Frontal cortex (tissue), 4 donors: ENCODE measurements at places on chromosomes 6 and 20.

DNA sequence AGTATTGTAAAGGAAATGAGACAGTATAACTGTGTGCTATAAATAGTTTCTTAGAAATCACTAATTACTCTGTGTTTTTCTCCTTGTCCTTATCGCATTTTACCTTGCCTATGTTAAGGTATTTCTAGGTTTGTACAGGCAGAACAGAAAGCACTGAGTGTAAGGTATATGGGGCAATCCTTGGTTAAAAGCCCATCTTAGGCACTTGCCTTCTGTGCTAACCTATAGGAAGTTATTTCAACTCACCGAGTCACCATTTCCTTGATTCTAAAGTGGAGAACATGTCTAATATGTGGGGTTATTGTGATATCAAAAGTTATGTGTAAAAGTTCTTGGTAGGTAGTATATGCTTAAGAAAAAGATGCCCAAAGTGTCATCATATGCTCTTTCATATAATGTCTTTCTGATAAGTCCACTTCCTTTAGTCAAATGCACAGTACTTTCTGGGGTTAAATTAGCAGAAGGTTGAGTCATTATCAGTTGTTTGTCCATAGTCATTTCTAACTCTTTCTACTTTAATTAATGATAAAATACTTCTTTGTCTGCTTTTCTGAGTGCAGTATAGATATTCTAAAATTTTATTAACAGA, 276.4 kb downstream of the UTRN start:
- no peak for DNase-seq

DNA sequence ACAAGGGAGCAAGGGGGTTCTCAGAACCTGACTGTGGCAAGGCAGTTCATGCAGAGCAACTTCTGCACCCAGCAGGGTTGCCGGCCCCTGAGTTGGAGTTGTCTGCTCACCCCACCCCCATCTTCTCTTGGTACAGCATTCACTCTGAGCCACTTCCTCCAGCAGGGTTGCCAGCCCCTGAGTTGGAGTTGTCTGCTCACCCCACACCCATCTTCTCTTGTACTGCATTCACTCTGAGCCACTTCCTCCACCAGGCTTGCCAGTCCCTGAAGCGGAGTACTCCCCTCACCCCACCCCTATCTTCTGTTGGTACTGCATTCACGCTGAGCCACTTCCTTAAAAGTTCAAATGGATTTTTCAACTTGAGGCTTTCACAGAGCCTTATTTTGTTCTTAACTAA, 79.7 kb upstream of the SYNDIG1 start:
- no peak for DNase-seq

GRCh38 chr6:136860043-136860442, 37.7 kb downstream of the PEX7 start:
- DNase-seq = no peak

- DNase-seq = no peak
These were observed 117.5 kb upstream of the CEP85L start for GRCh38 chr6:118768904-118769325.

DNA sequence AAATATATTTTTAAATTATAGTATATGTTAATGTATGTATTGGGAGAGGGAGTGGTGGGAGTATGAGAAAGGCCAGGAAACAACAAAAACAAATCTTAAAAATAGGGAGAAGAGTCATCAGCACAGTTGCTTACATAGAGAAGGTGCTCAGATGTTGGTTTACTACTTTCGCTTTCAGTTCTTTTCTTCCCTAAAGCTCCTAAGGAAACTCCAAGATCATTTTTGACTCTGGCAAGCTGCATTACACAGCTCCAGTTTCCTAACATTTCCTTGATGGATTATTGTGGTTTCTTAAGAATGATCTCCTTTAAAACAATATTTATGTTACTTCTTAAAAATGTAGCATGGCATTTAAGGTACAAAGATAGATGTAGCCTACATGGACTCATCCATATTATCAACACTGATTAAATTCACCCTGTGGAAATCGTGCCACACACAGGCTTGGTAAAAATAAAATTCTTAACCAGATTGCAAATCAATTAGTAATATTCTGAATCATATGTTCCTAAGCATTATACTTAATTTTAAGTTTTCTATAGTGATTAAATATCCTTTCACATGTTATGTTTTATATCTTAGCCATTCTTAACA, 118.0 kb upstream of the MAN1A1 start:
- no peak for DNase-seq

DNA sequence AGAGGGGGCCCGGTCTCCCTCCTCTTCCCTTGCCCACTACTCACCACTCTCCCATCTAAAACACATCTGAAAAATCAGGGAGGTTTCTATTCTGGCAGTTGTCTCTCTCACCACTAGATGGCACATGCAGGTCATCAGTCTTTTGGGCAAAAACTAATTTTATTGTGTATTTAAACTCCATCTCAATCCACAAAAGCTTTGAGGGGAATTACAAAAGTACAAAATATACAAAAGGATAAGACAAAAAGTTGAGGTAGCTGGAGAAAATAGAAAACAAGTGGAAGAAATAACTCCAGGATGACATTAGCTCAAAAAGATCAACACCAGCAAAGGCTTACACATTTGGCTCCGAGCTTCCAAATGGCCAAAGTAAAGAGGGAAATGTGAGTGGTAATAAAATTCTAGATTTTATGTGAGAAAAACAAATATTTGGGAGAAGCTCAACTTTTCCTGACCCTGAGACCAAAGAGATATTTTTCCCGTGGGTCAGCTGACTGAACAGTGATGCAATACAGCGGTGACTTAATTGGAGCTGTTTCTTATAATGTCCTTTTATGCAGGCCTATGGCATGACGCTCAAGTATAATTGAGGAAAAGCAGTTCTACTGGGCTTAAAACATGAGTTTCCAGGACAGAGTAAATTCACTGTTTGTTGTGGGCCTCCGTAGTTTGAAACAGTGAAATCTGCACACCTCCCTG, 79.8 kb upstream of the CHD6 start:
- DNase-seq = peak; percentile 20

DNA sequence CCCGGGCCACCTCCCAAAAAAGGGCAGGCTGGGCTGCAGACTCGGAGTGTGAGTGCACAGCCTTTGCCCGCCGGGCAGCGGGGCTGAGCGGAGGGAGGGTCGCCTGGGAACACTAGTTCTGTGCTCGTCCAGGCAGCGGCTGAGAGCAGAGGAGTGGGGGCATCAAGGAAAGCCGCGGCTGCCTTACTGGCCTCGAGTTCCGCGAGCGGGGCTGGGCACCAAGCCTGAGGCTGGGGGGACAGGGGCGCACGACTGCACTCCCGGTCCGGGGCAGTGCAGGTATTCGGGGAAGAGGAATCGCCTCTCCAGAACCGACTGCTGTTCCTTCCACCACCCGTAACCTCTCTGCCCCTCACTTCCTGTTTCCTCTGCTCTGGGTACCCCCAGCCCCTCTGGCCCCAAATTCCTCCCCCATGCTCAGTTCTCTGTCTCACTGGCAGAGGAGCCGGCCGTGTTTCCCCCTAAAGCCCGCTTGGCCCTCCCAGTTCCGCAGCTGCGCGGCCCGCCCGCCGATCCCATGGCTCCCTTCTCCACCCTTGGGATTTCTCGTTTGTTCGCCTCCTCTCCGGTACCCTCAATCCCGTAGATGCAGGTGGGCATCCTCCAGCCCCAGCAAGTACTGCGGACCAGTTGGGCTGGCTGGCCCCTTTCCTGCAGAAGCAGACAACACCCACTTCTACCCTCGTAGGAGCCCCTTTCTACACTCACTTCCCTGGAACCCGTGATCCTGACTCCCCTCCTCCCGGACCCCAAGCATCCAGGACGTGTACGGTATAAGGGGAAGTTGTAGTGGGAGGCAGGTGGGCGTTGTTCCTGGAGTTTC, 5.1 kb downstream of the RING1 start:
- DNase-seq = peak; percentile 34

DNA sequence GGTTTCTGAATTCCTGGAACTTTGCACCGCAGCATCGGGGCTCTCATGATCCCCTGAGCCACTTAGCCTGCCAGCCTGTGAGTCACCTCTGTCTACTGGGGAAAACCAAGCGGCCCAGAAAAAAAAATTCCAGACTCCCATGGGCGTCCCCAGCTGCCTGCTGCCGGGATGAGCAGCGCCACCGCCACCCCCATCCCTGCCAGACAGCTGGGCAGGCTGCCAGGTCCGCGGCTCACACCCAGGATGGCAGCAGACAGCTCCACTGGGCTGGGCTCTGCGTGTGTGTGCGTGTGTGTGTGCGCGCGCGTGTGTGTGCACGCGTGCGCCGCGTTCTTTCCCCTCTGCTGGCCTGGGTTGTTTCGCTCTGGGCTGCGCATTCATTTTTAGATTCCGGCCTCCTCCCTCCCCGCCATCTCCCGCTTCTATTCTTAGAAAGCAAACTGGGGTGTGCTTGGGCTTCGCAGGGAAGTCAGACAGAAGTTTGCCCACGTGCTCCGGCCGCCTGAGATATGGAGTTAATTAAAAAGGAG, 38.9 kb upstream of the PMEPA1 start:
- peak; percentile 83 for DNase-seq

DNA sequence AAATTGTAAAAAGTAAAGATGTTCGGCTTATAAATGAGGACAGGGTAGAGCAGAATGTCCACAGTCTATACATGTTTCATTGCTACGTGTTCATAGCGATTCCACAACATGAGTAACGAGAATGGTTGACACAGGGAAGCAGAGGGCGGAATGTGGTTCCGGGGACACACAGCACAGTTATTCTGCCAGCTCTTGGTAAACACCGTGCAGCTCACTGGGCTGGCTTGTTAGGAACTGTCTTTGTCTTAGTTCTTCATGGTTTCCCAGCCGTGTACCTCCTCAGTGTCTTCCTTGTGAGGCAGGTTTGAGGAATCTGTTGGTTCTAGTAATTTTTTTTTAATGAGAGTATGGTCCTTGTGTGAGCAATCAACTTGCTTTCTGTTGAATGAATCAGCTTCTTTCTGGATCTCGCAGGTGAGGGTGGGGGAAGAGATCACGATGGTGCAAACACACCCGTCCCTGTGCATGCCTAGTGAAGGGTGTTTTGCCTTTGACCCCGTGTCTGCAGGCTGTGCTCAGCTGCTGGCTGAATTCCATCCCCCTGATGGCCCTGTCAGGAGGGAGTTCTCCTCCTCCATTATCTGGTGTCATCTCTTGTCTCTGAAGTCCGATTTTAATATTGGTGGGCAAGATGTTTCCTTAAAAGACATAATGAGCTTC, 168.2 kb downstream of the SMOC2 start:
- DNase-seq = no peak

- no peak for DNase-seq
These were observed 6.7 kb downstream of the TCEA2 start for GRCh38 chr20:64069614-64070243.

DNA sequence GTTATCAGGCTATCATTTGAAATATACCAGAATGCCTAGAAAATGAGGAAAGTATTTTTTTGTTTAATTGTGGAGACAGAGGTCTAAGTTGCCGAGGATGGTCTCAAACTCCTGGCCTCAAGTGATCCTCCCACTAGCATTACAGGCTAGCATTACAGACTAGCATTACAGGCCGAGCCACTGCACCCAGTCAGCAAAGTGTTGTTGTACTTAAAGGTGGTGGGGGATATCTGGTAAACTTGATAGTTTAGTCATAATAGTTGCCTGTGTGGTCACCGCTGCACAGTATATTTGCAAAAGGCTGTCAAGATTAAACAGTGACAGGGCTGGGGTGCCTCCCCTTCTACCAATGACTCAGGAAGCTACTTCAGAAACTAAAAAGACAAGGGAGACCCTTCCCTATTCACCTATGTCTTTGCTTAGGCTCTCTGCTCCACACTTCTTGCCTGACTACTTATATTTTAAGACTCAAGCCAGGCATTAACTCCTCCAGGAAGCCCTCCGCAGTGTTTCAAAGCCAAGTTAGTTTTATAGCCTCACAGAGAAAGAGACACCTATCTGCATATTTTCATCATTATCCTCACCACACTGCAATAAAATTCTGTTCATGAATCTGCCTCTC, 3.1 kb upstream of the AKIRIN2 start:
- DNase-seq = no peak

GRCh38 chr20:258269-258858, 840 bp downstream of the DEFB132 start:
- no peak for DNase-seq

DNA sequence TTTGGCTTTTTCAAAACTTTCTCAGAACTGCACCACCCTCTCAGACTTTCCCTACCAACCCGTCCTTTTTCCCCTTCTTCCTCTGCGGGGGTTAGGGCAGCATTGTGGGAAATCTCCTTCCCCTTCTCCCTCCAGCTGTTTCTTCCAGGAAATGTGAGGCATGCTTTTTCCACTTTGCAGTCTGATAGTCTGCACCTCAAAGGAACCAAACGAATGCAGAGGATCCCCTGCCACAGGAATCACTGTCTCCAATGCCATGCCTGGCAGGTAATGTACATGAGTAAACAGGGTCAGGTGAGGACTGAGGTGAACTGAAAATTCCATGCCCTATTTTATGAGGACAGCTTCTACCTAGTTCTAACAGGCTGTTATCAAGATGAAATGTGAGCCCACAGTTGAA, 218.4 kb downstream of the BCAS1 start:
- DNase-seq = no peak

DNA sequence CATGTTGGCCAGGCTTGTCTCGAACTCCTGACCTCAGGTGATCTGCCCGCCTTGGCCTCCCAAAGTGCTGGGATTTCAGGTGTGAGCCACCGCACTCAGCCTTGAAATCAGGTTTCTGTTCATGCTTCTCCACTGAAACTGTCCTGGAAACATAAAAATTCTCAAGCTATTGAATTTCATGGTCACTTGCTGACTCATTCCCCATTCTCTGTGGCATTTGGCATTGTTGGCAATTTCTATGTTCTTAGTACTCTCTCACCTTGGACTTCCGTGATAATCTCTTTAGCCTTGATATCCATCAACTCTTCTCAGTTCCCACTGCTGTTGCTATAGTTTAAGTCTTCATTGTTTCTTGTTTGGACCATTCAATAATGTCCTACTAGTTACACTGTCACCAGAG, 6.2 kb downstream of the SEL1L2 start:
- DNase-seq = no peak

DNA sequence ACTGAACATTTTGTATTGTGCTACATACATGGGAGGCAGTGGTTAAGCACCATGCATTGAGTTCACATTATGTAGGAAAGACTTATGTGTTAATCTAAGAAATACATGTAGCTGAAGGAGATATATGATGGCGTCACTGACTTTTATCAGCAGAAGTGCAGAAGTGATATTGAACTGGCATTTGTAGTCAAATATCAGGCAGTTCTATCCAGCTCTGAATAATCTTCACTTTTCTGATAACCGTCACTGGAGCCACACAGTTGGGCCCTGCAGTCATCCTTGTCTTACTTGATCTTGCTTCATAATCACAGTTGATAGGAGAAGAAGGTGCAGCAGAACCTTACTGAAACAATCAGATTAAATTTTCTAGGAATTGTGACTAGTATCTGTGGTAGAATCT, 26.4 kb downstream of the CRISP1 start:
- no peak for DNase-seq

GRCh38 chr6:107991061-107991460, 33.1 kb upstream of the SEC63 start:
- DNase-seq = no peak

- DNase-seq = no peak
These were observed 88.2 kb downstream of the TCP11 start for GRCh38 chr6:35052694-35053565.

DNA sequence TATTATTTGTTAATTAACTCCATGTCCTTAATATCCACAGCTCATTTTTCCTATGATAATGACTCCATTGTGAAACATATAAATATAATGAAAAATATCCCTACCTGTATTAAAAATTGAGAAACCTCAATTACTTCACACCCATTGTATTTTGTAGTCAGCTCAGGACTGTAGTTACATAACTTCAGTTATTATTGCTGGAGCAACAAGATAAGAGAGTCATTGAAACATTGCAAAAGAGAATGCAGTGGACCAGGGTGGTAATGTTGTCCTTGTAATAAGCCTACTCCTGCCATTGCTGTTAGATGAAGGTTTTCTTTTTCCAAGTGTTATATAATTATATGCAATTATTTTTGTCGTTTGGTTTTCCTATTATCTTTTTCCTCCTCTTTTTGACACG, 184.4 kb downstream of the PRL start:
- no peak for DNase-seq
